ENCODE measurements at places on chromosomes 3 and 15.
A peak's percentile ranks its signal among the peaks of the same experiment; 100 is the strongest.

DNA sequence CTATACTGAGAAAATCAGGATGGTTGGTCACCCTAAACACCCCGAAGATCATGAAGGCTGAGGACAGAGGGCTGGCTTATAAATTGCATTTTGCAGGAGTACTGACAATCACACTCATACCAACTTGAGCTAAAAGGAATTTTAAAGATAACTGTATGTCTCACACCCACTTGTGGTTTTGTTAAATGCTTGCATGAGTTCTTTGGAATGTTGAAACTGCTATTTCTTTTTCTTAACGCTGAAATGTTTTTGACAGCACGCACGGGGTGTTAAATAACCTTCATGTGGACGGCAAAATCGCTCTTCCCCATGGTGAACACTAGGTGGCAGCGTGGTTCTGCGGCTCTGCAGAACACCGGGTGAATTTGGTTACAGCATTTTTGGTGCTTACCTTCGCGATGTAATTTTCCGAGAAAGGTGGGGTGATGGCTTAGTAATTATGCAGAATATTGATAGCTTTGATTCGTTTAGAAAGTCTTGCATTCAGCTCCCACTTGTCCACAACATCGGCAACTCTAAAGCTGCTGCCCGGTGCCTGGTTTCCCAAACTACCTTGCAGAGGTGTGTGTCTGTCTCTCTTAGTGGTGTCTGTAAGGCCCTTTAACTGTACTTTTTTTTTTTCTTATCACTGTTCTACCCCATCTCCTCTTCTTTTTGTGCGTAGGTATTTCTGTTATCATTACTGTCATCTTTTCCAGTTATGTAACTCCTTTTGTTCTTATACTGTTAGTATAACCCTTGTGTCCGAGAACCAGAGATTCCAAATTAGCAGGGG is 51.7 kb downstream of the ARNT2 start:
- DNase-seq = peak; percentile 62

DNA sequence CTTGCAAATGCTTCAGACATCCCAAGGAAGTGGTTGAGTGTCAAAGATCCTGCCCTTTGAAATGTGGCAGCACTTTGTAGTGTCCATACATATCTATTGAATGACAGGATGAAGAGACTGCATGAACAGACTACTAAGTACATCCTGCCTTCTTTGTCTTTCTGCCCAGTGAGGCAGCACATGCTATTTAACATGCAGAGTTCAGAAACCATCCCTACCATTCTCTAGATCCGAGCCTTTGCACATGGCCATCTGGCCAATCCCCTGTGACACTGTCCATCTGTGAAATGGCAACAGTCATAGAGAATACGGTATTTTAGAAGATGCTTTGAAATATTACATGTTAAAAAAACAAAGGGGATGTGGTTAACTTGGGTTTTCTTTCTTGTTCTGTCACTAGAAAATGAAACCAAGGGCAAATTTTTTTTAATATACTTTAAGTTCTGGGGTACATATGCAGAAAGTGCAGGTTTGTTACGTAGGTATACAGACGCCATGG is 519.6 kb downstream of the NTRK3 start:
- DNase-seq = no peak

DNA sequence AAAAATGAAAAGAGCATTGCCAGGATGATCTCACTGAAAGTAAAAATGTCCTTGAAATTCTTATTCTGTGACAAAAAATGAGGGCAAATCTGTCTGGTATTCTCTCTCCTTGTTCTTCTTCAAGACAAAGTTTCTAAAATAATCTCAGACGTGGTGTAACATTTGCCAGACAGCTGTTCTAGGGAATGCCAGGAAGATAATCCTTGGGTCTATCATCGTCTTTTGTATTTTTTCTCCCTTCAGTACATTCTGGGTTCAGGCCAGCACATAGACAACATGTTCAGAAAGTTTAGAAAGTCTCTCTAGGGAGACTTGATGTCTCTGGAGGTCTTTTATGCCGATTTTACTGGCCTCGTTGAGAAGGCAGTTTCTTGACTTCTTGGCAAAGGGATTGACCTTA is 121.2 kb upstream of the HES1 start:
- DNase-seq = no peak

- no peak for DNase-seq
Measured at GRCh38 chr15:81024265-81024872, 23.6 kb downstream of the TLNRD1 start.

DNA sequence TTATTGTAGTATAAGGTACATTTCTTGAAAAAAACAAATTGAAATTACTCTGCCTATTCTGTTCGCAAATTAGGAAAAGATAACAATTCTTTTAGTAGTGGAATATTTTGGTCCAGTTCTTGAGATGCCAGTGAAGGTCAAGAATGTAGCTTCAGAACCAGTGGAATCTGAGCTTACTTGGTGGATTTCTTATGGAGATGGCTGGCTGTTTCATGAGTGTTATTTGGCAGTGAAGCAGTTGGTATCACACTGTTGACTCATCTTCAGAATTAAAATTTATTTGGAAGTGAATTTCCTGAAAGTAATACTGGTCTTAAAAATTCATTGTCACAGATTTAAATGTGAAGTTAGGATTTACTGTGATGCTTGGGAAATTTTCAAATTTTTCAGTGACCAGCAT is 19.1 kb downstream of the RNF13 start:
- DNase-seq = no peak

DNA sequence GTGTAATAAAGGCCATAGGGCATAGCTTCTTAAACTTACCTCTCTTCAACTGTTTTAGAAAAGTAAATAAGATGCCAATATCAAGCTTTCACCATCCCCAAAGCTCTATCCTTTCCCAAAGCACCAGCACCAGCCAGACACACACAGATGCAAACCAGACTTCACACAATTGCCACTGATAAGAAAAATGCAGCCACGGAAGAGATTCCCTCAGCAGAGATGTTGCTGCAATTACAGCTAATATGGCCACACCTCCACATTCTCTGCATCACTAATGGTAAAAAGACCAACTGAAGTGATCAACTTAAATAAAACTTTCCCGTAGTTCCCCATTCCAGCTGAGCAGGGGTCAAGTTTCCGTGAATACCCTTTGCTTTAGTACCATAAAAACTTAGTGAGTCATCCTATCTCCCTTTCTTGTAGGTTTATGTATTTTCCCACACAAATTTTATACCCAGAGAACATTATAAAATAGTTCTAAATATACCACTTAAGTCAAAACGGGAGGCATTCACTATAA is 64.4 kb downstream of the SLC9A9 start:
- DNase-seq = no peak

DNA sequence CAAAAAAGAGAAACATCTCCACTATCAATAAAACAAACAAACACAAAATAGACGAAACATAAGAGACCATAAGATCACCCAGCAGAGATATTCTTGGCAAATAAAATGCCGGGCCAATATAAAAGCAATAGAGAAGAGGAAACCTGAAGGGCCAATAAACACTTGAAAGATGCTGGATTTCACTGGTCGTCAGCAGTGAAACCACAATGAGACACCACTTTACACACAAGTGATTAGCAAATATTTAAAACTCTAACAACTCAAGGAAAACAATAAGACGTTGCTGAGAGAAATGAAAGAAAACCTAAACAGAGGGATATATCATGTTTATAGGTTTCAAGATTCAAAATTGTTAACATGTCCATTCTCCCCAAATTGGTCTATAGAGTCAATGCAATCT is 148.5 kb downstream of the WDR76 start:
- no peak for DNase-seq

DNA sequence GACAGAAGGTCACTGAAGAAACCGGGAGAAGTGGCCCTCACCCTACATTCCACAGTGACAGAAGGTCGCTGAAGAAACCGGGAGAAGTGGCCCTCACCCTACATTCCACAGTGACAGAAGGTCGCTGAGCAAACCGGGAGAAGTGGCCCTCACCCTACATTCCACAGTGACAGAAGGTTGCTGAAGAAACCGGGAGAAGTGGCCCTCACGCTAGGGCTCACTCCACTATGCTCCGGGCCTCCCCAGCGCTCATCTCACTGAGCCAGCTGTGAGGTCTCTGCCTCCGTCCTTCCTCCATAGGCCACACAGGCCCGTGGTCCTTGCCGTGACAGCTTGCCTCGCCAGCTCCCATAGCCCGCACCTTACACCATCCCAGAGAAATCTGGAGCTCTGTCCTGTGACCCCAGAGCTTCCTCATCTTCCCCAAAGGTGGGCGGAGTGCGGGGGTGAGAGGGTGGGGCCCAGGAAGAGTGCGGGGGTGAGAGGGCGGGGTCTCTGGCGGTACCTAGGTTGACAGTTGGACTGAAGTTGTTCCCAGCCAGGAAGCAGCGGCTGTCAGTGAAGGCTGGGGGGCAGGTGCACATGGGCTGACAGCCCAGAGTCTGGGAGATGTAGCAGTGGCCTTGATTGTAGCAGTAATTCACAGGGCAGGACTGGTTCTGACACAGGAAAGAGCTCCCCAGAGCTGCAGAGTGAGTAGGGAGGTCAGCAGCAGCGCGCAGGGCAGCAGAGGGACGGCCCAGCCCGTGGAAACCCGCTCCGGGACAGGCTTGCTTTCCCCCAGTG is 32.0 kb downstream of the MUC20 start:
- no peak for DNase-seq

GRCh38 chr15:80246425-80246894 is 5.6 kb downstream of the CTXND1 start:
- peak; percentile 71 for DNase-seq

- no peak for DNase-seq
Measured at GRCh38 chr15:56146756-56147155, 96.9 kb downstream of the RFX7 start.

DNA sequence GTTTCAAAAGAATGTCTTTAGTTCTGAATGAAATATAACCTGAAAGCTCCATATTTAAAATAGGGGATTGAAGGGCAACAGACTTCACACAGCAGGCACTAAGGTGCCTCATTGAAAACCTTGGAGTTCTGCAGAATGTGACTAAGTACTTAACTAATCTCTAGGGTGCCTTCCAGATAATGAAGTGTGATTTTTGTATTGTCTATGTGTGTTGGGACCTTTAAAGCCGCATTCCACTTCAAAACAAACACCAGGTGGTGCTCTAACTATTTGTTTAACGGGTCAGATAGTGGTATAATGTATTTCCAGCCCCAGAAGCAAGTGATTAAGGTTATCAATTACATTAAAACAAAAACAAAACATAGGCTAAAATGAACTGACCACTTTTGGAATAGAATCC is 28.0 kb downstream of the TFG start:
- no peak for DNase-seq

DNA sequence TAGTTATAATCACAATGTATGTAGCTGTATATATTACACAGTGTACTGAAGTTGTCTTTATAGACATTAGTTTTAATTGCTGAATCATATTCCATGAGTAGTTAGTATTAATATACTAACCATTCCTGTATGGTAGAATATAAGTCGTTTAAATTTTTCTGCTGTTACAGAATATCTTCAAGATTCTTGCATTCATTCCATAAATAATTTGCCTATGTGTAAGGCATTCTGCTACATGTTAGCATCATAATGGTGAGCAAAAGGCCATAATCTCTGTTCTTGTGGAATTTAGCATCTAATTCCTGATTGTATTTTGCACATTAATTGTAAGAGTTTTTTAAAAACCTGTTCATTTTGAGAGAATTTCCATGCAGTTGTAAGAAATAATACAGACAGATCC is 14.1 kb downstream of the GYG1 start:
- DNase-seq = no peak

GRCh38 chr3:87298111-87298718 is 21.8 kb upstream of the POU1F1 start:
- DNase-seq = peak; percentile 41

DNA sequence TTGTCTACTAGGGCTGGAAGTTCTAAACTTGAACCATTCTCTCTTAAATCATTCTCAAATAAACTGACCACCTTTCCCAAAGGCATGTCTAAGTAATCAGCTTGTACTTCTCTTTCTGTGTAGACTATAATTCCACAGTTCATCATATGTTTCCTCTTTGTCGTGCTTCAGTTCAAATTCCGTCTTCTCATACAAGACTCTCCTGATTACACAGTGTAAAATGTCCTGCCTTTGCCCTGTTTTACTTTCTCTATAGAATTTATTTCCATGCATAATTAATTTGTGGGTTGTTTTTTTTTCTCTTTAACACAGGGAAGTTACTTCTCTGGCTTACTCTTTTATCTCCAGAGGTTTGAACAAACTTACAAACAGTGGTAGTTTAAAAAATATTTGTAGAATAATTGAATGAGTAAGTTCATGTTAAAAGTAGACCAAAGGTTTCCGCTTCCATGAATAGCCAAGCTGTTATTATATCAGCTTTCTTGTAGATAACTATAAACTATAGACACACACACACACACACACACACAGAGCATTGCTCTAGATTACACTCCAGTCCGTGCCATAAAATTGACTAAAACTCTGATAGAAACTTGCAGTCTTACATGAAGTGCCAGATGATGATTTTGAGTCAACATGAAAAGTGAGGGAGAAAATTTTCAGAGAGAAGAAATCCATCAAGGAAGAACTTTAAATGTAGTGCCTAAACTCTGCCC is 119.0 kb downstream of the SUCNR1 start:
- DNase-seq = no peak

- DNase-seq = no peak
Measured at GRCh38 chr3:24616110-24616829, 121.6 kb upstream of the THRB start.

DNA sequence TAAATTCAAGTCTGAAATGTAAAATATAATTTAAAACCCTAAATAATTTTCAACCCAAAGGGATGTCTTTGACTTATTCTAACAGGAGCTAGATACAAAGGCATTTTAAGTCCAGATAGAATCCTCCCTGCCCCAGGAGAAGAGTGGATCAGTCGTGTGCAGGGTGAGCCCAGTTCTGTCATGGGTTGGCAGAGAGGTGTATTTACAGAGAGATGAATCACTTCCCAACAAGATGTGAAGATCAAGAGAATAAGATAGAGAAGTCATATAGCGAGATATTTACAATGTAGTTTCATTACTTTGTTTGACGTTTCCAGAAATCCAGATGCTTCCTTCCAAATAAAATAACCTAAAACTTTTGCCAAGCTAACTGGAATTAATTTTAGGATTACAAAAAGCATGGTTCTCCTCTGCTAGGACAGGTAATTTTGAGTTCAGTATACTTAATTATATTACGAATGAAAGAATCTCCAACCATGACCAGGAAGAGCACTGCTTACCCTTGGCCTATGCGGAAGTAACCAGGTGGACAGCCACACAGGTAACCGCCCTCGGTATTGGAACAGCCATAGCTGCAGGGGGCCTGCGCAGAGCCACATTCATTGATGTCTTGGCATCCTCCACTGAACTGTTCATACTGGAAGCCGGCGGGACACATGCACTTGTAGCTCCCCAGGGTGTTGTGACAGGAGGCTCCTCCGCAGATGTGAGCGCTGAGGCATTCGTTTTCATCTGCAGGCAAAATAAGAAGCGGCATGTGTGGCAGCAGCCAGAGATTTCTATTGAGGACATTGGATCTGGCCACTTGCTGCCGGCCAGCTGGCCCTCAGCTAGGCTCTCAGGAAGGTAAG is 84.0 kb downstream of the DUT start:
- no peak for DNase-seq

Measured in globus pallidus (tissue), 1 donor.